ENCODE measurements at places on chromosomes 7 and 10.
A peak's percentile ranks its signal among the peaks of the same experiment; 100 is the strongest.

- no peak for DNase-seq
These were observed 114.6 kb downstream of the PDE1C start for GRCh38 chr7:31955641-31956040.

GRCh38 chr10:73576178-73576889 is 14.8 kb downstream of the USP54 start:
- DNase-seq, result no peak

- no peak for DNase-seq
These were observed 14.8 kb downstream of the ZSCAN25 start for GRCh38 chr7:99631295-99632109.

DNA sequence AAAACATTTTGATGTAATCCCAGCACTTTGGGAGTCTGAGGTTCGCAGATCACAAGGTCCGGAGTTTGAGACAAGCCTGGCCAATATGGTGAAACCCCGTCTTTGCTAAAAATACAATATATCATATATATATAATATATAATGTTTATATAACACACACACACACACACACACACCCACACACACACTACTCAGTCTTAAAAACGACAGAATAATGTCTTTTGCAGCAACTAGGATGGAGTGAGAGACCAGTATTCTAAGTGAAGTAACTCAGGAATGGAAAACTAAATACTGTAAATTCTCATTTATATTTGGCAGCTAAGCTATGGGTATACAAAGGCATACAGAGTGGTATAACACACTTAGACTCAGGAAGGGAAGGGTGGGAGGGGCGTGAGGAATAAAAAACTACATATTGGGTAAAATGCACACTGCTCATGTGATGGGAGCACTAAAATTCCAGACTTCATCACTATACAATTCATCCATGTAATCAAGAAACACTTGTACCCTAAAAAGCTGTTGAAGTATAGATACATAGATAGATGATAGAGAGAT is 231.2 kb upstream of the SEMA3A start:
- no peak for DNase-seq

GRCh38 chr10:119663866-119664698 is 12.9 kb downstream of the BAG3 start:
- peak; percentile 28 for DNase-seq
